GM23248 (cell line): ENCODE measurements at places on chromosomes 13 and 19.

GRCh38 chr19:1847684-1848398 is 442 bp downstream of the REXO1 start:
- DNase-seq, result peak; percentile 87

DNA sequence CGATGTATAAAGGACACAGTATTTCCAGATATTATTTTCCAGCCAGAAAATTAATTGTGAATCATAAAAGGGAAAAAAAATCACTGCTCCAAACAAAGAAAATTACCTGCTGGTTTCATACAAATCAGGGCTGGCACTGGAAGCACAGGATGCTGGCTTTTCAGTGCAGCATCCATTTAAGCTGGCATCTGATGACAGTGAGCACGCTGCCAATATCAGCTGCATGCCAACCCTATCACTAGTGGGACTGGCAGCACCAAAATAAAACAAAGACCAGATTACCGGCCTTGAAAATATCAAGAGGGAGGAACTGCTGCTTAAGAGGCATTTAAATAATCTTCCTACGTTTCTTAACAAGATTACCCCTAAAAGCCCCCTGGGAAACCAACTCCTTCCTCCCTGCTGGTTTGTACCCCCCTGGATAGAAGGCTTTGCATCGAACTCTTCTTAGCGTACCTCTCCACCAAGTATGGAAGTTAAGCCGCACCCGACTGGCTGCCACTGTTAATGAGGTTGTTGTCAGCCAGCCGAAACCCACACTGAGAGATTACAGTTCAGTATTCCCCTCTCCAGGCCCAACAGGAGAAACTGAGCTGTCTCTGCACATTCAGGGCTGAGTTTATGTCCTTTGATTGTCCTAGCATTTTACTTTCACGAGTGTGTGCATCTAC is 257.8 kb downstream of the EFNB2 start:
- no peak for DNase-seq

- DNase-seq, result no peak
Observed at GRCh38 chr13:62130062-62130970, 714.7 kb upstream of the PCDH20 start.

DNA sequence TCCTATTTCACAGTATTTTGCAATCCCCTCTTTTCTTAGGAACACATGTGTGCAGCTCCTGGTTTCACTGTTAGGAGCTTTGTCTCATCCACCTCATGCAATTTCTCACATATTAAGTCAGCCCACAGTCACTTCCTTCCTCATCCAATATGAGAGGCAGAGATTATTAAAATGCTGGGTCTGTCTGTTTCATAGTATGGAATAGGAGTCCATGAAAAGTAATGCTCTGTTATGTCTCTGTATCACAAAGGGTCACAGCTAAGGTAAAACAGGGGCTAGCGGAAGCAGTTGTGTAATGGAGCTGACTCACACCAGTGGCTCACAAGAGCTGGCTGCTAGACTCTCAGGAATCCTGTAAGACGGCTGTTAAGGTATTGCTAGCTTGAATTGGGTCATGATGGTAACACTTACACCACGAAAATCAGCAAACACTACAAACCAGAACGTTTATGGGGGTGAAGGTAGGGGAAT is 216.5 kb downstream of the EFNB2 start:
- peak; percentile 91 for DNase-seq

GRCh38 chr13:24092108-24092507 is 68.4 kb upstream of the SPATA13 start:
- no peak for DNase-seq

DNA sequence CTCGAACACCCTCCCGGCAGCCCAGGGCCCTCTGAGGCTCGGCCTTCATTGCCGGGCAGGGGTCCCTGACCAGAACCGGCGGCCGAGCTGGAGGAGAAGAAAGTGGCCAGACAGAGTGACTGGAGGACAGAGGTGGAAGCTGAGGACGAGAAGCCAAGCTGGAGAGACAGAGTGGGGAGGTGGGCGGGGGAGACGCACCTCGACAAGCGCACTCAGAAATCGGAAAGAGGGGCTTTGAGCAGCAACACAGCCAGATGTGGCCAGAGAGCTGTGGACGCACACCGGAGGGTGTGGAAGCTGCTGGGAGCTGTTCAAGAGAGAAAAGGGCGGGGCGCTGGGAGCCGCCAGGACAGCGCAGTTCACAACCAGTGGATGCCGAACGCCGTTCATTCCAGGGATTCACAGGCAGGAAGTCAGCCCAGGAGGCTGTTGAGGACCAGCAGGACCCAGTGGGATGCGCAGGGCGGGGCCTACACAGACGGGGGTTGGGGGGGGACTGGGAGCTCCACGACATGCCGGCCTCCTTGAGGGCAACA is 28.2 kb upstream of the C13orf46 start:
- DNase-seq, result no peak

DNA sequence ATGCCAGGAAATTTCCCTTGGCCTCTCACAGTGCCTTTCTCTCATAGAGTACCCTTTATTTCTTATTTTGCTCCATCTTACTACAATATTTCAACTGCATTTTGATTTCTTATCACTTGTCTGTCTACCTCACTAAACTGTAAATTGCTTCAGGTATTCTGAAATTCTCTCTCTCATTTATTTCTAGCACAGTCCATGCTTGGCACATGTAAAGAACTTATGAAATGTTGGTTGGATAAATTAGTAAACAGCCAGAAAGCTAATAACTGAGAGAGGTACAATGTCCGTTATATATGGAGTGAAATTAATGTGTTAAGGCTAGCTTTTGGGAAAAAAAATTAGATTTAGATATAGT is 138.3 kb upstream of the RFC3 start:
- no peak for DNase-seq

DNA sequence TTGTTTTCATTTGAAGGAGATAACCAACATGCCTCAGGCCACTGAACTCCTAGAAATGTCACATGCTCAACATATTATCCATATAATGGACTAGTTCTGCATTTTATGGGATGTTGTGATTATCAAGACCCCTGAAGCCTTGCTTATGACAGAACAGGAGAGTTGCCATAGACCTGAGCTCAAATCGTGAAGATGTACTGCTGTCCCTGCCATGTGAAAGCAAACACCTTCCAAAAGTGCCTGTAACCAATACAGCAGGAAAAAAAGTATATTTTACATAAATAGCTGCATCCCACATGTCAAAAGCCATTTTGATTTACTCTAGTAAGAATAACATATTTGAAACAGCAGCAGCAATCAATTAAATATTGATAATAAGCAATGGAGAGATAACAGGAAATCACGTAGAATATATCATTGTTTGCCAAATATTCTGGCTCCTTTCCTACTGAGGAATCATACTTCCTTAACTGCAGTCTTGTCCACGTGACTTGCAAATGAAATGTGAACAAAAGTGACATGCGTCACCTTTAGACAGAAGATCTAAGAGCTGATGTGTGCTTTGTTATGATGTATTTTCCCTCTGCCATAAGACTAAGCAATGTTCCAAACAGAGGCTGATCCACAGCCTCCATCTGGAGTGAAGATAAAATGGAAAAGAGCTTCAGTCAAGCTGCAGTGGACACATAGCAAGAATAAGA is 33.5 kb downstream of the SLC25A30 start:
- DNase-seq, result no peak

- DNase-seq, result peak; percentile 98
Observed at GRCh38 chr19:35124098-35125060, 8.8 kb downstream of the FXYD3 start.
